ENCODE measurements at places on chromosomes 7 and 10.

DNA sequence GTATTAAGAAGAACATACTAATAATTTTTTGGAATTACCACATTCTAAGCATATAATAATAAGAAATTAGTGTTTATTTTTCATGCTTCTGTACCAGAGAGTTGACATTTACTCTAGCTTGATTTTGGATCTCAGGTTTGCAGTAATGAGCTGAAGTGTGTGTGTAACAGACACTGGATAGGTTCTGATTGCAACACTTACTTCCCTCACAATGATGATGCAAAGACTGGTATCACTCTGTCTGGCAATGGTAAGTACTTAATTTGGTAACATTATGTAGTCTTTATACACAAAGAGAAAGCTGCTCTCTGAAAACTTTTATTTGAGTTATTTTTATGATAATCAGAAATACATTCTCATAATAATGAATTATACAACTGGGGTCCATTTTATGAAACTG lies 54.1 kb downstream of the SRI start:
- H3K27me3 ChIP-seq, result no peaks in the 10 kb centered on the region
- H3K27ac ChIP-seq, result no peak overlapping the region
- no peaks in the 10 kb centered on the region for H3K4me1 ChIP-seq
- H3K36me3 ChIP-seq, result no peaks in the 10 kb centered on the region
- no peak overlapping the region for H3K4me3 ChIP-seq

- H3K4me1 ChIP-seq, result peaks cover 4% of the 10 kb centered on the region
- DNase-seq, result no peak
- H3K4me3 ChIP-seq, result no peak overlapping the region
- H3K27ac ChIP-seq, result no peak overlapping the region
These were observed 80.6 kb downstream of the ARHGAP21 start for GRCh38 chr10:24642921-24643678.

GRCh38 chr7:121480566-121481335 lies 84.6 kb upstream of the FAM3C start:
- peaks cover 1% of the 10 kb centered on the region for H3K27me3 ChIP-seq
- peaks cover 3% of the 10 kb centered on the region for H3K4me1 ChIP-seq
- H3K27ac ChIP-seq, result no peak overlapping the region
- H3K4me3 ChIP-seq, result no peak overlapping the region
- no peaks in the 10 kb centered on the region for H3K36me3 ChIP-seq

GRCh38 chr10:80465839-80466590 lies 11.9 kb downstream of the TSPAN14 start:
- H3K36me3 ChIP-seq, result peaks cover 23% of the 10 kb centered on the region
- no peaks in the 10 kb centered on the region for H3K27me3 ChIP-seq
- peak; percentile 65 for DNase-seq
- peak overlapping the region; percentile 64 for H3K4me3 ChIP-seq
- peaks cover 98% of the 10 kb centered on the region for H3K4me1 ChIP-seq

DNA sequence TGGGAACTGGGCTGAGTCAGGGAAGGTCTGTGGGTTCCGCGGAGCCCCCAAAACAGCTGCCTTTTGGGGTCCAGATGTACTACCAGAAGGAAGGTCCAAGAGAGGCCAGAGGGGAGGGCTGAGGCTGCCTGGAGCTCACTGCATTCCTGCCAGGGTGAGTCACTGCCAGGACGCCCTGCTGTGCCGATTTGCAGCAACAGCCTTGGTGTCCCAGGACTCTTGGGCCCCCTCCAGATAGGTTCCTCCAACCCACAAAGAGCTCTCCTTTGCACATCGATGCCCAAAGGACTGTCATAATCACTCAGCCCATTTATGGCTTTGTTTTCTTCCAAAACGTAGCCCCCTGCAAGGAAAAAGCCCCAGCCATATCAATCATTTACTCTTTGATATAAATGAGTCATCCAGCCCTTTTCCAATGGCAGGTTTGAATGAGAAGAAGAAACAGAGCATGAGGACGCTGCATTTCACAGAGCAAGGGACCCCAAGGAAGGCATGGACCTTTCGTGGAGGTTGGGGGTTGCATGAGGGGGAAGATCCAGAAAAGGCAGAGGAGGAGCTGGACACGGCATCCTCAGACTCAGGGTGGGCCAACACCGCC lies 32.2 kb upstream of the COL13A1 start:
- no peak overlapping the region for H3K27ac ChIP-seq
- no peaks in the 10 kb centered on the region for H3K36me3 ChIP-seq
- H3K4me1 ChIP-seq, result no peaks in the 10 kb centered on the region
- H3K4me3 ChIP-seq, result no peak overlapping the region

DNA sequence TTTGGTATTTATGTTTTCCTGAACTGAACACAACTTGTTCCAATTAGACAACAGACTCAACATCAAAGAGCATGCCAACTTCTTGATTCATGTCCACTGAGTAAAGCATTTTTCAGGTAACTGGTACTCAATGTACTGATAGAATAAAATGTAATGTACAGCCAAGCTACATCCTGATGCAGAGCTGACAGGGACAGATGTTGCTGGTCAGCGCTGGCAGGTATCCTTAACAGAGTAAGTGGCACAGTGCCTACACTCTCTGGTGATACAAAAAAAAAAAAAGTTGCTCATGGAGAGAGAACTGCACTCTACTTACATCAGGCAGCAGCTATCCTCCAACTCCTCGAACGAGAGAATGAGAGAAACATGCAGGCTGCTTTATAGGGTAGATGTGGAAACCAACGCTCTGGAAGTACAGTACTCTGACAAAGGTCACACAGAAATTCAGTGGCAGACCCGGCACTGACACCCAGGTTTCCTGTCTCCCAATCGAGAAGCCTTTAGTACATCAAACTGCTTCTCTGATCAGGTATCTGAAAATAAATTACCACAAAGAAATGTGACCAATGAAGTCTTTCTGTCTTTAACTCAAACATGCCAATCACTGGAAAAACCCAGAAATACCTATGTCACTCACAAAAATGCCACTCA lies 4.6 kb downstream of the ITGB1 start:
- H3K36me3 ChIP-seq, result no peaks in the 10 kb centered on the region
- peak; percentile 19 for DNase-seq
- H3K4me1 ChIP-seq, result peaks cover 64% of the 10 kb centered on the region
- no peaks in the 10 kb centered on the region for H3K27me3 ChIP-seq
